GM18507 (cell line): ENCODE measurements at places on chromosomes 4 and X.

- no peak for DNase-seq
Measured at GRCh38 chrX:17453788-17454187, 78.8 kb downstream of the NHS start.

- DNase-seq: no peak
Measured at GRCh38 chr4:117634716-117635115, 399.6 kb upstream of the NDST3 start.

GRCh38 chrX:49106930-49107329 lies 16.6 kb downstream of the GPKOW start:
- no peak for DNase-seq

GRCh38 chr4:38119668-38120385 lies 159.6 kb downstream of the PTTG2 start:
- no peak for DNase-seq

DNA sequence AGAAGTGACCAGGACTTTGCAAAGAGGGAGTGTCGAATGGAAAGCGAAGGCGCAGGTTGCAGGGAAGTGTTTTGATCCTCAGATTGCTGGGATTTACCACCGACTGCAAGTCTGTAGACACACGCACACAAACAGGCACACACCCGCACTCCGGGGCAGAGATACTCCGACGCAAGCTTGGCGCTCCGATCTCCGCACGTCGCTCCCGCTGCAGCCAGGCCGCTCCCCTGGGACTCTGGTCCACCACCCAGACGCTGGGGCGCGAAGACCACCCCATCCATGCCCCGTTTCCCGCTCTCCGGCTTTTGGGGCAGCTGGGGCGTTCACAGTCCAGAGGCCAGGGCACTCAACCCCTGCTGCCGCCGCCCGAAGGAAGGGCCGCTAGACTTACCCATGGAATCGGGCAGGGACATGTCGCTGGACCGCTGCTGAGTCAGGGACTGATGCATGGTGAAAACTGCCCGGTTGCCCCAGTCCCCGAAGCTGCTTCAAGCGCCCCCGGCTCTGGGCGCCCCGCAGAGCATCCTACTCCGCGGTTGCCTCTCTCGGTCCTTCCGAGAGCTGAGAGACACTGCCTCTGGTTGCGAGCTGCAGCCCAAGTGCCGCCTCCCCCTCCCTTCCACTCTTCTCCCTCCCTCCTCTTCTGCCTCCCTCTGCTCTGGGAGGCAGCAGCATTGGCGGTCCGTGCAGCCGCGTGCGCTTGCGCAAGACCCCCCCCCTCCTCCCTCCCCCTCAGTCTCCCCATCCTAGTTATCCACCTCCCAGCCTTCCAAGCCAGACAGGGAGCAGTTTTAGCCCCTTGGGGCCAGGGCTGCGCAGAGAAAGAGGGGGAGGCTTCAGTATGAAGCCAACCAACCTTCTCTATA lies at the start of gene TMEM255A:
Gene TMEM255A, minus strand, starts transcription at position 601 of the 866 bp plus-strand sequence. Its CDS starts 152 bp downstream, at position 449.
- DNase-seq: no peak

- DNase-seq: no peak
Measured at GRCh38 chr4:168836490-168836889, 173.6 kb downstream of the CBR4 start.

GRCh38 chr4:8090312-8090711 lies 68.3 kb downstream of the ABLIM2 start:
- DNase-seq: no peak

DNA sequence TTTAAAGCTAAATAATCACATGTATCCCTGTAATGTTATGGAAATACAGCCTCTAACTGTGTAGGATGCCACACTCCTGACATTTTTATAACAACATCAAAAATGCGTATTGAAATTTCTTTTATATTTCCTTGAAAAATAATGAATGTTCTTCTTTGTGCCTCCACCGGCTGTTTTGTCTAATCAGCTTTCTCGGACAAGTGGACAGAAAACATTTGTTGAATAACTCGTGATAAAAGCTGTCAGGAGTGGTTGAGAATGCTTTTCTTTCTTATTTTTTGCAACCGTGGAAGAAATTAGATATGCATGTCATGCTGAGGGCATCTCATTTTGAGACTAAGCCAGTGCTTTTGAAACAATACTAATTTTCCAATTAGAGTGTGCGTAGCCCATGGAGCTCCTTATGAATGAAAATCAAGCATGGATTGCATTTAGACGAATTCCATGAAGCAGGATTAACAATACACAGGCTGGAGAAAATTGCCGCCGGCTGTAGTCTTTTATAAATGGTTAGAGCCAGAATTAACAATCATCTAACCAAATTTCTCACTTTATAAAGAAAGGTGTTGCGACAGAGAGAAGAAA lies 614.5 kb upstream of the LCORL start:
- DNase-seq: no peak

DNA sequence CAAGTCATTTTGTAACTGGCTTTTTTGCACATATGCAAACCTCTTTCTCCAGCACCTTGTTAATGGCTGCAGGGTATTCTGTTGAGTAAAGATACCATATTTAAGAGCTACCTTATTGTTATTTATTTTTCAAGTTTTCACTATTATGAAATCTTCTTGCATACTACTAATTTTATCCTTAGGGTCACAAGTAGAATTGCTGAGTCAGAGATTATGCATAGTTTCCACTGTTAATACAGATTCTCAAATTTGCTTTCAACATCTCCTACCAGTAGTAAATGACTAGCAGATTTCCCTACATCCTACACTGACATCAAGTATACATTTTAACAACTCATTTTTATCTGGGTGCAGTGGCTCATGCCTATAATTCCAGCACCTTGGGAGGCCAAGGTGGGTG lies 112.6 kb downstream of the RELL1 start:
- no peak for DNase-seq

DNA sequence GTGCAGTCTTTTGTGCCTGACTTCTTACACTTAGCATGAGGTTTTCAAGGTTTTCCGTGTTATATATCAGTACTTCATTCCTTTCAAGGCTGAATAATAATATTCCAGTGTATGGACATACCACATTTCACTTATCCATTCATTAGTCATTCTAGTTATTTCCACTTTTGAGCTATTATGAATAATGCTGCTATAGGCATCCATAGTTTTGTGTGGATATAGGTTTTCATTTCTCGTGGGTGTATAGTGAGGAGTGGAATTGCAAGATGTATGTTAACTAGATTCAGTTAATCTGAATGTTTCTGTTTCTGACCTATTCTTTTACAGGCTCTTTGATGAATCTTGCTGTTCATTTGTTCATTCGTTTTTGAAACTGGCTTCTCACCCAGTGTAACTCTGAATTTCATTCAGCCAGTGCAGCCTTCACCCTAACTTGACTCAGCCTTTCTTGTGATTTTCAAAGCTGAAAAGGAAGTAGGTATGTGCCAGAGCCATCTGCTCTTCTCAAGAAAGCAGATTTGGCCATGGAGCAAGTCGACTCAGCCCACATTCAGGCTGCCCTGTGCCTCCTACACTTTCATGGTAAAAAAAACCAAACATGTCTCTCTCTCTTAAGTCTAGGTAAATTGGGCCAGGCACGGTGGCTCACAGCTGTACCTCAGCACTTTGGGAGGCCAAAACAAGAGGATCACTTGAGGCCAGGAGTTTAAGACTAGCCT lies 56.3 kb upstream of the NOCT start:
- no peak for DNase-seq

DNA sequence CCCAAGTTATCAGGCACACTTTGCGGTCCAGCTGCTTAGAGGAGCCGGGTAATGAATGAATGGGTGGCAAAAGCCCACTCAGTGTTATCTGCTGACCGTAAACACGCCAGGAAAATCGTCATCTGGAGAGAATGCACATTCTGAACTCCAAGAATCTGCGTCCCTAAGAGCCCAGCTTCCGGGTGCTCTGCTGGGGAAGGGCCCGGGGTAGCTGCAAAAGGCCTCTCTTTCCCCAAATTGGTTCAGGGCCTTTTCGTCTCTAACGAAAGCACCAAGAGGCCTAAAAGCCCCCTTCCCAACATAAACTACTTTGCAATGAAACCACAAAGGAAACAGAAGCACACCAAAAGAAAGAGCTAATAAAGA lies 1.6 kb upstream of the SFRP2 start:
- DNase-seq: no peak

- no peak for DNase-seq
Measured at GRCh38 chr4:153512162-153512852, 46.1 kb downstream of the TMEM131L start.

- no peak for DNase-seq
Measured at GRCh38 chrX:119945481-119945880, 1.9 kb upstream of the NKAP start.
